ENCODE measurements at places on chromosomes 16 and 17.
A peak's percentile ranks its signal among the peaks of the same experiment; 100 is the strongest.

DNA sequence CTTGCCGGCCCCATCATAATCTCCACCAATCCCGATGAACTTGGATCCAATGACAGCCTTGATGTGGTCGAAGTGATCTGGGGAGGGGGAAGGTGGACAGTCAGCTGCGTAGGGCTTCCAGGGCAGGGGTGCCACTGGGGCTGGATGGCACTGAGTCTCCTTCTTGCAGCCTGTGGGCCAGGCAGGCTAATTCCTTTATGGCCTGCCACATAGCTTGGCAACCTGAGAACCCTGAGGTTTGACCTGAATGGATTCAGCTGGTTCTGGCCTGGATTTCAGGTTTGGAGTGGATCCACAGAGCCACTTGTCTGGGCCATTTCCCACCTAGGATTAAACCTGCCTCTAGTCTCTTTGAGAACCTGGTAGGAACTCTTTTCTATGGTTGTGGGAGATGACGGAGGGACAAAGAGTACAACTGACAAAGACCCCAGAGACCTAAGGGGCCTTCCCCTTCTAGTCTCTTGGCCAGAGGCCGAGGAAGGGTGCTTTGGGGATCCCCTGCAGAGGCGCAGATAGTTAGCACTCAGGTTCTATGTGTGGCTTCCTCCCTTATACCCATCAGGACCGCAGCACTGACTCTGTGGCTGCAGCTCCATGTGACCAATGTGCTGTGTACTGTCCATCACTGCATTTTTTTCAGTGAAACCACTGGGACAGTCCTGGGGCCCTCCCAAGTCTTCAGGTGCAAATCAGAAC lies 9.2 kb upstream of the DPEP3 start:
- no peak for DNase-seq
- peaks cover 2% of the 10 kb centered on the region for H3K4me1 ChIP-seq
- no peak overlapping the region for H3K4me3 ChIP-seq
- no peaks in the 10 kb centered on the region for H3K36me3 ChIP-seq

GRCh38 chr17:28133562-28133970 lies 91.1 kb downstream of the NLK start:
- no peak overlapping the region for H3K27ac ChIP-seq
- no peak overlapping the region for H3K4me3 ChIP-seq
- H3K36me3 ChIP-seq, result peaks cover 1% of the 10 kb centered on the region
- DNase-seq, result no peak

DNA sequence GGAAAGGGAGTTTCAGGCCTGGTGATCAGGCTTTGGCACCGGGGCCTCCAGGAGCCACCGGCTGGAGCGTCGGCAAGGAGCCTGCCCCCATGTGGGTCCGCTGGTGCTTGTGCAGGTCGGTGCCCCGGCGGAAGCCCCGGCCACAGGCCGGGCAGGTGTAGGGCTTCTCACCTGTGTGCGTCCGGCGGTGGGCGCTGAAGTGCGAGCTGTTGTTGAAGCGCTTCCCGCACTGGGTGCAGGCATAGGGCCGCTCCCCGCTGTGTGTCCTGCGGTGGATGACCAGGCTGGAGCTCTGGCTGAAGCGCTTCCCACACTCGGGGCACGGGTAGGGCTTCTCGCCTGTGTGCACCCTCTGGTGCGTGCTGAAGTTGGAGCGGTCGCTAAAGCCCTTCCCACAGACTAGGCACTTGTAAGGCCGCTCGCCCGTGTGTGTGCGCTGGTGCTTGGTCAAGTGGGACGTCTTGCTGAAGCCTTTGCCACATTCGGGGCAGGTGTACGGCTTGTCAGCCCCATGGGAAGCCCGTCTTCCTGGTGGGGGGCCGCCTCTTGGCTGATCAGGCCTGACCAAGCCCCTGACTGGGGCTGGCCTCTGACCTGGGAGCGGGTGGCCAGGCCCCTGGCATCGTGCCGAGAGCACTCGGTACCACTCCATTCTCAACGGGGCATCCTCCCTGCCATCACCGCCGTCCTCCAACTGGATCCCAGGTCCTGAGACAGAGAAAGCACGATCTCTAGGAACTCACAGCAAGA lies 14.4 kb downstream of the ZNF500 start:
- no peak overlapping the region for H3K4me3 ChIP-seq
- H3K27ac ChIP-seq, result no peak overlapping the region
- H3K36me3 ChIP-seq, result peaks cover 18% of the 10 kb centered on the region
- no peaks in the 10 kb centered on the region for H3K4me1 ChIP-seq
- no peaks in the 10 kb centered on the region for H3K27me3 ChIP-seq

GRCh38 chr16:85062845-85063244 lies 35.2 kb downstream of the KIAA0513 start:
- no peak overlapping the region for H3K4me3 ChIP-seq
- no peak for DNase-seq
- no peaks in the 10 kb centered on the region for H3K4me1 ChIP-seq
- H3K27ac ChIP-seq, result no peak overlapping the region
- no peaks in the 10 kb centered on the region for H3K27me3 ChIP-seq

GRCh38 chr16:26987597-26988010 lies 79.1 kb upstream of the C16orf82 start:
- no peaks in the 10 kb centered on the region for H3K27me3 ChIP-seq
- no peaks in the 10 kb centered on the region for H3K36me3 ChIP-seq
- H3K4me3 ChIP-seq, result no peak overlapping the region
- H3K27ac ChIP-seq, result no peak overlapping the region

- DNase-seq, result no peak
- no peaks in the 10 kb centered on the region for H3K36me3 ChIP-seq
- no peaks in the 10 kb centered on the region for H3K4me1 ChIP-seq
- no peak overlapping the region for H3K4me3 ChIP-seq
- no peak overlapping the region for H3K27ac ChIP-seq
Observed at GRCh38 chr16:35352431-35352830, 1893.0 kb downstream of the TP53TG3F start.

DNA sequence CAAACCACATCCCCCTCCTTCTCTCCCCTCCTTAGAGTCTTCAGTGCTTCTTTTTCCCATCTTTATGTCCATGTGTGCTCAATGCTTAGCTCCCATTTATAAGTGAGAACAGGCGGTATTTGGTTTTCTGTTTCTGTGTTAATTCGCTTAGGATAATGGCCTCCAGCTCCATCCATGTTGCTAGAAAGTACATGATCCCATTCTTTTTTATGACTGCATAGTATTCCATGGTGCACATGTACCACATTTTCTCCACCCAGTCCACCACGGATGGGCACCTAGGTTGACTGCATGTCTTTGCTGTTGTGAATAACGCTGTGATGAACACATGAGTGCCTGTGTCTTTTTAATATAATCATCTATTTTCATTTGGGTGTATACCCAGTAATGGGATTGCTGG lies 44.3 kb downstream of the SLC39A11 start:
- H3K4me1 ChIP-seq, result no peaks in the 10 kb centered on the region
- H3K4me3 ChIP-seq, result no peak overlapping the region
- DNase-seq, result no peak
- H3K36me3 ChIP-seq, result no peaks in the 10 kb centered on the region
- no peaks in the 10 kb centered on the region for H3K27me3 ChIP-seq

DNA sequence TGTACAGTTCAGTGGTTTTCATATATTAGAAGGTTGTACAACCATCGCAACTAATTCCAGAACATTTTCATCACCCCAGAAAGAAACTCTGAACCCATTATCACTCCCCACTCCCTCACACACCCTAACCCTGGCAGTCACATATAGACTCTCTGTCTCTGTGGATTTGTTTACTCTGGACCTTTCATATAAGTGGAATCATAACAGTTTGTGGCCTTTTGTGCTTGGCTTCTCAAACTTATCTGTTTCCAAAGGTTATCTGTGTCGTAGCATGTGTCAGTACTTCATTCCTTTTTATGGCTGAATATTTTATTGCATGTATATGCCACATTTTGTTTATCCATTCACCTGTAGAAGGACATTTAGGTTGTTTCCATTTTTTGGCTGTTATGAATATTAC lies 12.4 kb downstream of the TENT4B start:
- H3K4me3 ChIP-seq, result no peak overlapping the region
- no peaks in the 10 kb centered on the region for H3K27me3 ChIP-seq
- H3K36me3 ChIP-seq, result no peaks in the 10 kb centered on the region

DNA sequence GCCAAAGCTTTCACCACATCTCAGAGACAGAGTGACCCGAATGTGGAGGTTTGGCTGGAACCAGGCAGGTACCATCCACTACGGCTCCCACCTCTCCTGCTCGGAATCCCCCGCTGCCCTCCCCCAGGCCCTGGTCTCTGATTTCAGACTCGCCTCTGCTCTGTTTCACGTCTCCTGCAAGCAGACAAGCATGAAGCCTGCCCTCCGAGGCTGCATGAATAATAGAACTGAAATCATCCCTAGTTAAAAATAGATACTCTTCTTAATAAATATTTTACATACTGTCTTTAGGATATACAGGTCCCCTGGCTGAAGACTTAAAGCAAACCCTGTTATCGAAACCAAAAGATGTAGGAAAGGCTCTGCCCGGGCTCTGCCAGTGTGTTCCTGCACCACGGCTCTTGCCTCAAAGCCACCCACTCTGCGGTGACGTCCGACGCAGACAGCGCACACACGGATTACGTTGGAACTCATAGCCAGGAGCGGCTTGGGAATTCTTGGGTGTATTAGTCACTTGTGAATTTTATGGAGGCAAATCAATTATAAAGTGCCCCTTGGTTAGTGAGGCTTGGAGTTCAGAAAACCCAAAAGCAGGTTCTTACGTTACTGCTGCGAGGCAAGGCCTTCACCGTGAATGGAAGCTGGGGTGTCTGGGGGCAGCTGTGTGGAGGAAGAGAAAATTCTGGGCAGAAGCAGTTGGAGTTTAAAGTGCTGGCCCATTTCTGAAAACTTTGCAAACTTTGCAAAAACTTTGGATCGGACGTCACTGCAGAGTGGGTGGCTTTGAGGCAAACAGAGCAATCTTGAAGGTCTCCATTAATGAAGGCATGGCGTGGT lies 25.6 kb upstream of the NPTX1 start:
- no peak overlapping the region for H3K4me3 ChIP-seq
- H3K36me3 ChIP-seq, result no peaks in the 10 kb centered on the region
- no peaks in the 10 kb centered on the region for H3K27me3 ChIP-seq
- no peak for DNase-seq
- H3K4me1 ChIP-seq, result no peaks in the 10 kb centered on the region

DNA sequence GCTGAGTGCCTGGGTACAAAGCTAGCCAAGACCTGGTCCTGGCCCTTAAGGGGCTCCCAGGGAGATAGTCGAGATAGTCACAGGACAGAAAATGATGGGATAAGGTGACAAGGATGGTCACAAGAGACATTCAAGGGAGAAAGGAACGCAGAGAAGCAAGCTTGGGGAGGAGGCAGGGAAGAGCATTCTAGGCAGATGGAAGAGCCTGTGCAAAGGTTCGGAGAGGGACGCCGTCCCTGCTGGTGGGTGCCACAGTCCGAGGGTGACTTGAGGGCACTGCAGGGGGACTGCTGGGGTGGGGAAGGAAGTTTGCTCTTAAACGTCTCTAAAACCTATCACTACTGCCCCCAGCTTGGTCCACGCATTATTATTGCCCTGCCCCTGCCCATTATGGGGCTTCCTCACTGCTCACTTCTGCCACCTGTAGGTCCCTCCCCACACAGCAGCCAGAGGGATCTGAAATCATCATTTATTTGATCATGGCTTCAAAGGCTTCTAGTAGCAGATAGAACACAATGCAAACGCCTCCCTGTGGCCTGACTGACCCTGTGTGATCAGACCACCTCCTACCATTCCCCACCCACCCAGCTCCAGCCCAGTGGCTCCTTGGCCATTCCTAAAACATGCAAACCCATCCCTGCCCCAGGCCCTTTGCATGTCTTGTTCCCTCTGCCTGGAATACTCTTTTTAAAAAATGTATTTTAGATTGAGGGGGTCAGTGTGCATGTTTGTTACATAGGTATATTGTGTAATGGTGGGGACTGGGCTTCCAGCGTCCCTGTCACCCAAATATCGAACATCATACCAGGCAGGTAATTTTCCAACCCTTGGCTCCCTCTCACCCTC lies 60.3 kb downstream of the RMI2 start:
- H3K4me1 ChIP-seq, result peaks cover 17% of the 10 kb centered on the region
- no peaks in the 10 kb centered on the region for H3K36me3 ChIP-seq
- H3K27ac ChIP-seq, result no peak overlapping the region
- no peak overlapping the region for H3K4me3 ChIP-seq
- H3K27me3 ChIP-seq, result no peaks in the 10 kb centered on the region
- peak; percentile 52 for DNase-seq

DNA sequence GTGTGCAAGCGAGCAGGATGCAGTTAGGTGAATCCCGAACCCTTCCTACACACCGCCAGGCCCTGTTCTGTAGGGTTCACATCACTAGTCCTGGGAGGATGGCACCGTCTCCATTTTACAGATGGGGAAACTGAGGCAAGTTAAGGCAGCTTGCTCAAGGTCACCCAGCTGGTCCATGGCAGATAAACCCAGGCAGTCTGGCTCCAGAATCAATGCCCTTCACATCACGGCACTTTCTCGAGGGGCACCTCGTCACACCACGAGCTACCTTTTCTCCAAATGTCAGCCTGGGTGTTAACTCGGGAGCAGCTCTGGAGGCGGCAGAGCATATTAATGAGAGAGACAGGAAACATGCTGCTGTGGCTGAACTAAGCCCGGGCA lies 9.5 kb downstream of the NOB1 start:
- H3K4me3 ChIP-seq, result no peak overlapping the region
- H3K27ac ChIP-seq, result no peak overlapping the region
- peaks cover 47% of the 10 kb centered on the region for H3K36me3 ChIP-seq
- no peaks in the 10 kb centered on the region for H3K27me3 ChIP-seq
- H3K4me1 ChIP-seq, result no peaks in the 10 kb centered on the region
- no peak for DNase-seq

- no peak overlapping the region for H3K4me3 ChIP-seq
- H3K36me3 ChIP-seq, result no peaks in the 10 kb centered on the region
- no peaks in the 10 kb centered on the region for H3K4me1 ChIP-seq
- no peaks in the 10 kb centered on the region for H3K27me3 ChIP-seq
- no peak for DNase-seq
- no peak overlapping the region for H3K27ac ChIP-seq
Observed at GRCh38 chr17:44149750-44150329, 8.1 kb downstream of the HROB start.

DNA sequence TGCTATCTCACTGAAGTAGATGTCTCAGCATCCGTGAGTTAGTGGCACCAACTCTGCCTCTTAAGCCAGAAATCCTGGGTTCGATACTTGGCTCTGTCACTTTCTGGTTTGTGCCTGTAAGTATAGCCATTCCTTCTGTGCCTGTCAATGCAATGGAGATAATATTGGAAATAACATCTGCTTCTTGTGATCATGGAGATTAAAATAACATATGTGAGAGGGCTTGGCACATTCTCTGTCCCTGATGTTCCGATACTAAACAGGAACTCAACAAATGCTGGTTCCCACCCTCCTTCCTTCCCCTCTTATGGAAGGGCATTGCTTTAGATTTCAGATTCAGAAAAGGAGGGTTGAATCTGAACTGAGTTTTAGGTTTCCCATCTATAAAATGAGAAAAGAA lies 39.8 kb downstream of the TBX4 start:
- no peaks in the 10 kb centered on the region for H3K4me1 ChIP-seq
- H3K27me3 ChIP-seq, result no peaks in the 10 kb centered on the region
- H3K36me3 ChIP-seq, result no peaks in the 10 kb centered on the region
- H3K27ac ChIP-seq, result no peak overlapping the region
- DNase-seq, result no peak
- no peak overlapping the region for H3K4me3 ChIP-seq

GRCh38 chr16:89821438-89822187 lies 5.2 kb upstream of the FANCA start:
- H3K4me1 ChIP-seq, result peaks cover 6% of the 10 kb centered on the region
- H3K27me3 ChIP-seq, result no peaks in the 10 kb centered on the region
- no peaks in the 10 kb centered on the region for H3K36me3 ChIP-seq
- H3K4me3 ChIP-seq, result no peak overlapping the region
- no peak for DNase-seq
